ENCODE measurements at places on chromosomes 16 and 17. TPM values are rescaled to one million over a fixed set of nuclear protein-coding genes. Genes with fewer than 3 reads are reported as not detected.
A peak's percentile ranks its signal among the peaks of the same experiment; 100 is the strongest.

DNA sequence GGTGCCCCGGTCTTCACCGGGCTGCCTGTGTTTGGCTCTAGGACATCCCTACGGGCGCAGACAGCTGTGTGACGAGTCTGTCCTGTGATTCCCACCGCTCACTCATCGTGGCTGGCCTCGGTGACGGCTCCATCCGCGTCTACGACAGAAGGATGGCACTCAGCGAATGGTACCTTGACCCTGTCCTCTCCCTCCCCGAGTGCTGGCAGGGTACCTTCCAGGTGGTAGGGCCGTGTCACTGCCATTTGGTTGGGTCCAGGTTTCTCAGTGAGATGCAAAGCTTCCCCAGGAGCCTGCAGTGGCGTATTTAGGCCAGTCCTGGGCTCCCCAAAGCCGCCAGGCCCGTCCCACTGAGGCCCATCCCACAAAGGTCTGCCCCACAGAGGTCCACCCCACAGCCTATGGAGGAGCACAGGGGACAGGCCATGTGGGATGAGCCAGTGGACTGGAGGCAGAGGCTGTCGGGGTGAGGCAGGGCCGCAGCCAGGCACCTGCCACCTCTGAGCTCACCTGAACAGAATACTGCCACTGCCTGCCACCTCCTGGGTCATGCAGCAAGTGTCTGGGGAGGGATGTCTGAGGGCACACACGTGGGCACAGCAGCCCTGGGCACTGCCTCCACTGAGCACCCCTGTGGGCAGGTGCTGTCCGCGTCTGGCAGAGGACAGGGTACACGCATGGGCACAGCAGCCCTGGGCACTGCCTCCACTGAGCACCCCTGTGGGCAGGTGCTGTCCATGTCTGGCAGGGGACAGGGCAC is 31.4 kb upstream of the CHMP6 start:
- no peak for DNase-seq

GRCh38 chr16:68436581-68436980 is 11.7 kb downstream of the SMPD3 start:
- DNase-seq, result no peak

CCL17 gene
- total RNA-seq, result not detected

DNA sequence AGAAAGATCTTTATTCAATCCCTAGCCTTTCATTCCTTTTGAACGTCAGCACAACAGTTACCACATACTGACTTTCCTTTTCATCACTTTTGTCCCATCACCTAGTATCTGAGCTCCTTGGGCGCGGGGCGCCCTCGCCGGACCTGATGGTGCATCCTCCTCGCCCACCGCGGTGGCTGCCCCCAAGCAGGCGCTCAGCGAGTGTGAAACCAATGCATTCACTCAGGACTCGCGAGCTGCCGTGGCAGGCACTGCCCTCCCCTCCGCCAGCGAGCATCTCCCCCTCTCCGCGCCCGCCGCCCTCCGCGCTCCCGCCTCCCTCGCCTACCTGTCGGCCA is 756 bp downstream of the KLHL11 start:
- no peak for DNase-seq

- DNase-seq, result no peak
These were observed 1.2 kb downstream of the RFFL start for GRCh38 chr17:35062308-35062707.

CTRB1 gene
- not detected for total RNA-seq

FADS6 gene
- total RNA-seq, result not detected

DNA sequence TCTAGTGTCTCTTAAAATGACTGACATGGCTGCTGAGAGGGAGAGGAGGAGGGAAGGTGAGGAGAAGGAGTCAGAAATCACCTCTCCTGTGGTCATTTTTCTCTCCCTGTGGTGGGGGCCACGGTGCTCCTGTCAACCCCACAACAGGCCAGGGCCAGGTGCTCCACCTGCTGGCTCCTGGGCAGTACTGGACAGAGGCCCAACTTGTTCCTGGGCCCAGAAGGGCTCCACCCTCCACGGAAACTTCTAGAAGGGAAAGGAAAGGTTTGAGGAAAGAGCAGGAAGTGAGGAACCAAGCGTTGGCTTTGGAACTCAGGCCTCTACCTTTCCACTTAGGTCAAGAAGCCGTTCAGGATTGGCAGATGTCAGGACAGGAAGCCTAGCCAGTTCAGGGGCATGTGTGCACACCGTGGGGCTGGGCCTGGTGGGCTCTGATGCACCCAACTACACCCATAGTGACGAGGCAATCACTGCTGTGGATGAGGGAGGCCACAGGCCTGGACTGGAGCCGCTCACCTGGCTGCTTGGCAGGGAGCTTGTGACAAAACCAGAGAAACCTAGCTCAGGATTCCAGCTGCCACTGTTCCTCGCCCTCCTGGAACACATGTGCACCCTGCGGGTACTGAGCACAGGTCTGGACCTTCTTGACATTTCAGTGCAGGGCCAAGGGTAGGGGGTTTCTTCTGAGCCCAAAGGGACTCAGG is 36.1 kb downstream of the WNT3 start:
- DNase-seq, result peak; percentile 54

DNA sequence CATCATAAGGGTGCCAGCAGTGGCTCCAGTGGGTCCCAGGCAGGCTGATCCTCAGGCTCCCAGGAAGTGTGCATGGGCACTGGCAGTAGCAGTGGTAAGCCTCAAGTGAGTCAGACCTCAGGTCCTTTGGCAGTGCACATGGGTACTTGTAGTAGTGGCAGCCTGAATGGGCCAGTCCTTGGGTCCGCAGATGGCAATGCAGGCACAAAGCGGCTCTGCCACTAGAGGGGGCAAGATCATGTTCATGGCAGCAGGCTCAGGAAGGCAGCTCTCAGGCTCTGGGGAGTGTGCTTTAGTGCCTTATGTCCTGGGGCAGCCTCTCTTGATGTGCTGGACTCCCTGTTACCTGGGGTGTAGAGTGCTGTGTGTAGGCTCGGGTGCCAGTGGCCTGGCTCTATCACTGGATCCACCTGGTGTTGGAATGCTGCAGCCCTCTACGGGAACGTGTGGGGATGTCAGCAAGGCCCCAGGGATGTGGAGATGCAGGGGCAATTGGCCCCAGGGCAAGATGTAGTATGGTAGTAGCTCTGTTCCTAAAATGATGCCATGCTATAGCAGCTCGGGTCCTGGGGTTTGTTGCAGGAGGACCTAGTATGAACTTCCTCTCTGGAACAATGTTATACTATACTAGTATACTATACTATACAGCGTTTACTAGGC is 11.0 kb downstream of the ACSM3 start:
- DNase-seq, result peak; percentile 72

GRCh38 chr16:77555126-77555525 is 120.3 kb upstream of the ADAMTS18 start:
- no peak for DNase-seq

DNA sequence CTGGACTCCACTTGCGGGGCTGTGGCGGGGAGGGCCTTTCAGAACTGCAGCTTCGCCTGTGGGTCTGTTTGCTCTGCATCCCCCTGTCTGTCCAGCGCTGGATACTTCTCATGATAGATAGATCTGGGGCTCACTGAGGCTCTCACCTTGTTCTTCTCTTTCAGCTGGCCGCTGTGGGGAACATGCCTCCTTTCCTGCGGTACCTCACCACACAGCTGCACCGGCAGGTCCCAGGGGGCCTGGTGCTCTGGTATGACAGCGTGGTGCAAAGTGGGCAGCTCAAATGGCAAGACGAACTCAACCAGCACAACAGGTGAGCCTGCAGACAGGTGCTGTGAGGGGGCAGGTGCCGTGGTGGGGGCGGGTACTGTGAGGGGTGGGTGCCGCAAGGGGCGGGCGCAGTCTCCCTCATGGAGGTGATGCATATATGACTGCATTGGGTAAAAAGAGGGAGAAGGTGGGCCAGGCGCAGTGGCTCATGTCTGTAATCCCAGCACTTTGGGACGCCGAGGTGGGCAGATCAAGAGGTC is 6.2 kb downstream of the ENGASE start:
- DNase-seq, result no peak

DNA sequence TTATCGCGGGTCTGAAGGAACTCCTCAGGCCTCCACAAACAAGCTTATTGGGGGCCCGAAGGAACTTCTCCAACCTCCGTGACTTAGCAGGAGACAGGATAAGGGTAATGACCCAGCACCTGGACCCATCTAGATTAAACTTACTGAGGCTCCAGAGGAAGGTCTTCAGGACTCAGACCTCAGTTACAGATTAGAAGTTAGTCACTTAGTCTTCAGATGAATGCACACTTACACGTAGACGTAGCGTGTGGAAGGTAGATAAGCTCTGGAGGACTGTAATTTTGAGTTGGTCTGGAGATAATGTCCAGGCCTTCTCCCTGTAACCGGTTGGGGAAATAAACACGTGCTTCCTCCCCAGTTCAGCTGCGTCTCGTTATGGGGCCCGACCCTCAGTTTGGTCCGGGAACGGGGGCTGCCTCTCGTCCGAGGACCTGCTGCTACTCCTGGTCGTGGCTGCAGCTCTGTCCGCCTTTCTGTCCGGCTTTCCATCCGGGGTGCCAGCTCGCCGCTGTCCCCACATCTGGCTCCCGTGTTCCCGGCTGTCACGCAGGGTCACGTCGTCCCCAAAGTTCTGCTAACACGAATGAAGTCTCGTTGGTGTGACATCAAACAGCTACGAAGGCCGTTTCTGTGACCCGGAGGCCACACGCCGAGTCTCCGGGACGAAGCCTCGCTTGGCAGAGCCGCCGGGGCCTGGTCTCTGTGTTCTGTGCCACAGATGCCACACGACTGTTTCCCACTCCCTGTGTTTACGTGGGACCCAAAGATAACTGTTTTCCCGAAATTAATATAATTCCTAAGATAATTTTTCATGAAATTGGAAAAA is 11.8 kb upstream of the SECTM1 start:
- DNase-seq, result no peak

TBC1D10B gene
- 43.9 TPM for total RNA-seq

GRCh38 chr17:82297280-82297713 is 20.1 kb downstream of the CD7 start:
- DNase-seq, result peak; percentile 73

GRCh38 chr17:74460241-74460640 is 6.2 kb upstream of the CD300A start:
- DNase-seq, result no peak

DNAI2 gene
- total RNA-seq, result not detected

GRCh38 chr16:27408012-27408601 is 6.1 kb downstream of the IL21R start:
- DNase-seq, result peak; percentile 82

DNA sequence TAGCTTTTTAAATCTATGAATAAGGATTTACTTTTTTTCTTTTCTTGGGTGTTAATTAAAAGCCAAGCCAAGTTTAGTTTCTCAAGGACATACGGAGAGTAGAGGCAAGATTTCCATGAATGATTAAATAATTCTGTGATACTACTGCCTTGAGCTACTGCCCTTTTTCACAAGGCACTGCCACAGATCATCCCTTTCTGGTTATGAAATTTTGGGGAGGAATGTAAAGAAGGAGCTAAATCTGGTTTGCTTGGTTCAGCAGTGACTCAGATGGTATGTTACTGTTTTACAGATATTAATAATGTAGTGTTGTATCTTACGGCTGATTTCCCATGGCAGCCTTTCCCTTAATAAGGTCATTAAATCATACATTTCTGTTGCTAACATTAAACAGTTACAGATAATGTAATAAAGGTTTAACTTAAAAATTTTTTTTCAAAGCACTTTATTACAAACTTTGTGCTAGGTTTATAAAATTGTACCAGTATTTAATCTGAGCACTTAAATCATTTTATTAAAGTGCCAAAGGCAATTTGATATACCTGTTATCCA is 2.6 kb downstream of the WSB1 start:
- peak; percentile 90 for DNase-seq

GRCh38 chr17:22203208-22203715 is 510.9 kb downstream of the KCNJ18 start:
- no peak for DNase-seq

WFIKKN1 gene
- total RNA-seq, result not detected

DNA sequence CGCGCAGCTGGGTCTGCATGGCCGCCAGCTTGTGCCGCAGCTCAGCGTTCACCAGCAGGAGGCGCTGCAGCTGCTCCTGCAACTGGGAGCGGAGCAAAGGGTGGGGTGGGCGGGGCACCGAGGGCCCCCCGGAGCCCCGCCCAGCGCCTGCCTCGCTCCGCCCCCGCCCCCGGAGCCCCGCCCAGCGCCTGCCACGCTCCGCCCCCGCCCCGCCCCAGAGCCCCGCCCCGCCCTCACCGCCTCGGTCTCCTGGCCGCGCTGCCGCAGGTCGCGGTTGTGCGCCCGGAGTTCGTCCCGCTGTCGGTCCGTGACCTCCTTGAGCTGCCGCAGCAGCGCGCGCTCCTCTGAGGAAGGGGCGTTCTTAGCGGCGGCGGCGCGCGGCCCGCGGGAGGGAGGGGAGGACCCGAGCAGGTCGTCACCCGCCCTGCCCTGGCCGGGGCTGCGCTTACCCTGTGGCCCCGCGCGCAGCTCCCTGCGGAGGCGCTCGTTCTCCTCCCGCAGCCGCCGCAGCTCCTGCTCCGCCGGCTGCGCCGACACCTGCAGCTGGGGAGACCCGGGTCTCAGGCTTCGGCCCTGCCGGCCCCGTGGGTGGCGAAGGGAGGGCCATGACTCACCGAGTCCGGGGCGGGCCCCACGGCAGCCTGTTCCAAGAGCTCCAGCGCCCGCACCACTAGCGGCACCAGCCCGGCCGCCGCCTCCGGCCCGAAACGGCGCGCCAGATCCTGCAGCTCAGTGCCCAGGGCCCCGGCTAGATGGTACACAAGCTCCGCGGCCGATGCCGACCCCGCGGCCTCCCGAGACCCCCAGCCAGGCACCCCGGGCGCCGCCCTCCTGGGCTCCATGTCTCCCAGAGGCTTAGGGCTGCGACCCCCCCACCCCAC is 463 bp downstream of the RILP start:
- DNase-seq, result peak; percentile 98

- no peak for DNase-seq
These were observed 68.7 kb downstream of the IRX6 start for GRCh38 chr16:55392701-55393100.

DNA sequence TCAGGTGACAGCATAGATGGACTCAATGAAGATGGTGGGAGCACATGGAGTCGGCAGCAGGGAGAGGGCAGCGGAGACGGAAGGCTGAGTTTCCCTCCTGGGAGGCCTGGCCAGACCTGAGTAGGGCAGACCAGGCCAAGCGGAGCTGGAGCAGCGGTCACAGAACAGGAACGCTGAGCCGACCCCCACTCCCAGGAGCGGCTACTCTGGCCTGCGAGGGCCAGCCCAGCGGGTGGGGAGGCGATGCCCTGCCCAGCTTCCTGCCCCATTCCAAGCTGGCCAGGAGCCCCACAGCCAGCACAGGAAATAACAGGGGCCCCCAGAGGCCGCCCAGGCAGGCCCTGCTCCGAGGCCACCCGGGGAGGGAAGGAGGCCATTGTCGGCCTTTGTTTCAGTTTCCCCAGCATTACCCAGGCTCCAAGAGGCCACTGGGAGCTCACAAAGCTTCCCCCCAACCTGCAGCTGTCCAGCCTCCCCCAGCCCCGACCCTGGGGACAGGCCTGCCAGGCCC is 79.8 kb downstream of the ZNF423 start:
- no peak for DNase-seq

Data from GM23248 (cell line).